ENCODE measurements at places on chromosomes 3 and 15.

DNA sequence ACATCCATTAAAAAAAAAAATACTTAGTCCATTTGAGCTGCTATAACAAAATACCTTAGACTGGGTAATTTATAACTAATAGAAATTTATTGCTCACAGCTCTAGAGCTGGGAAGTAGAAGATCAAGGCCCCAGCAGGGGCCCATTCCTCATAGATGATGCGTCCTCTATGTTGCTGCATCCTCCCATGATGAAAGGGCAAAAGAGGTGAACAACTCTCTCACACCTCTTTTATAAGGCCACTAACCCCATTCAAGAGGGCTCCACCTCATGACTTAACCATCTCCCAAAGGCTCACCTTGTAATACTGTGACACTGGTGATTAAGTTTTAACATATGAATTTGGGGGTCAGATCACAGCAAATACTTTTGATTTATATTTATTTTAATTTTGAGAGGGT, 3.0 kb upstream of the TLNRD1 start:
- no peak for DNase-seq

GRCh38 chr3:129577925-129578786, 28.3 kb downstream of the PLXND1 start:
- peak; percentile 65 for DNase-seq

- peak; percentile 10 for DNase-seq
Measured at GRCh38 chr3:61936344-61936937, 375.1 kb downstream of the PTPRG start.

- DNase-seq = no peak
Measured at GRCh38 chr3:99330924-99331532, 307.4 kb upstream of the COL8A1 start.

- no peak for DNase-seq
Measured at GRCh38 chr3:24829011-24829581, 334.4 kb upstream of the THRB start.

GRCh38 chr3:53230789-53231188, 25.0 kb downstream of the TKT start:
- DNase-seq = no peak

All from suppressor macrophage treated with lipopolysaccharide for 4 hours (primary cell).